NCI-H1105 (cell line): ENCODE measurements at places on chromosomes 4 and X.

DNA sequence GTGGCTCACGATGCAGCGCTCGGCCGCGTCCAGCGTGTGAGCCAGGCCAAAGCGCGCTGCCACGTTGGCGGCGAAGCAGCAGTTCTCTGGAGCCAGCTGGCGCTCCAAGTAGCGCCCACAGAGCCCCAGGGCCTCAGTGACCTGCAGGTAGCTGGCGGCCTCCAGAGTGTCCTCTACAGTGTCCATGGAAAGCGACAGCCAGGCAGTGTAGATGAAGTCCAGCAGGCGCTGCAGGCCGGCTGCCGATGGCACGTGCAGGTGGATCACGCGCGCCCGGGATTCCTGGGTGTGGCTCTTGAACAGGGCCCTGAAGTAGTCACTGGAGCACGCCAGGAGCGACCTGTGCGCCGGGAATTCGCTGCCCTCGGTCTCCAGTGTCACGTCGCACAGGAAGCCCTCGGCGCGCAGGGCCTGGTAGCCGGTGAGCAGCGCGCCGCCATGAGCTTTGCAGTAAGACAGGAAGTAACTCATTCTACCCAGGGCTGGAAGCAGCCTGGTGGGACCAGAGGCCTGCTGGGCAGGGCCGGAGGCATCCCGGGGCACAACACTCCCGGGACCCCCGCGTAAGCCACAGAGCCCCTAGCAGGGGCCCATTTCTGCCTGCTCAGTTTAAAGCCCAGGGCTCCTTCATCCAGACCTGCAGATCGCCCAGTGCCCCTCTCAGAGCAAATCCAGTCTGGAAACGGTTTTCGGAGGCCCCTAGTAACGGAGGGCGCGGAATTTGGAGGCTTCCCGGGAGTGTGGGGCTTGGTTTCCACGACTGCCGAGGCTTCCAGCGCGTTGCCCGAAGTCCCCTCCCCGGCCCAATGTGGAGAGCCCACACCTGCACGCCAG is 595 bp downstream of the KLHL34 start:
- no peak for DNase-seq

GRCh38 chrX:117511379-117511778 is 605.2 kb downstream of the KLHL13 start:
- DNase-seq: peak; percentile 5

DNA sequence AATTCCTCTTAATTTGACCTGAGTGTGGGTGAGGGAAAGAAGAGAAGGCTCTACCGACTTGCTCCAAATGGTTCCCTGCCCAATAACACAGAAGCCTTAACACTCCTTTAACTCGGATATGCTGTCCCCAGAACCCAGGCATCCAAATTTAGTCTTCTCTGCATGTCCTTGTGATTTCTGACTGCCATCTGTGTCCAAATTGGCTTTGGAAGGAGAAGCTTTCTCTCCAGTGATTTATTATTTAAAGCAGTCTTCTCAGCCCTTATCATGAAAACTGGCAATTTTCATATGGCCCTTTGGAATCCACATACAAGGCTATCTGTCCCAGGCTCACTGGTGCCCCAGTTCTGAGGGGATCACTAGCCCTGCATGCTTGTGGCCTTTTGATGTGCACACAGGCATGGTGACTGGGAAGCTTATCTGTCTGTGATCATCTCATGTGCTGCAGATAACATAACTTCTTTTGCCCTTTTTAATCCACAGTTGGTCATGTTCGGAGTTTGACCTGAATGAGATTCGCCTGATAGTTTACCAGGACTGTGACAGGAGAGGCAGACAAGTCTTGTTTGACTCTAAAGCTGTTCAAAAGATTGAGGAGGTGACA is 56.7 kb downstream of the FNIP2 start:
- DNase-seq: no peak

- DNase-seq: no peak
These were observed 45.6 kb downstream of the BBS12 start for GRCh38 chr4:122777846-122778673.

GRCh38 chr4:134935320-134935719 is 733.7 kb upstream of the PABPC4L start:
- peak; percentile 5 for DNase-seq
